ENCODE measurements at places on chromosomes 3 and 15.

- no peak for ATAC-seq
These were observed 212.5 kb downstream of the BCHE start for GRCh38 chr3:165624761-165625160.

GRCh38 chr15:85769182-85769900, 25.4 kb downstream of the KLHL25 start:
- ATAC-seq: no peak

GRCh38 chr15:62334536-62334935, 169.5 kb upstream of the C2CD4B start:
- ATAC-seq: no peak

DNA sequence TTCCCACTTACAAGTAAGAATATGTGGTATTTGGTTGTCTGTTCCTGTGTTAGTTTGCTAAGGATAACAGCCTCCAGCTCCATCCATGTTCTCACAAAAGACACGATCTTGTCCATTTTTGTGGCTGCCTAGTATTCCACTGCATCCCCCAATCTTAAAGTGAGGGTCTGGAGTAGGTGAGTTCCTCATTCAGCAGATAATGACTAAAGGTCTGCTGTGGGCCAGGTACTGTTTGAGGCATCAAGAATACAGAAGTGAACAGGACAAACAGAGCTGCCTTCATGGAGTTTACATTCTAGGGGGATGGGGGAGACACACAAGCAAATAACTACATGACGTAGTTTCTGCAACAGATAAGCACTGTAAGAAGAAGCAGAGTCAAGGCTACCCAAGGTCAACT, 24.3 kb downstream of the MKRN2OS start:
- ATAC-seq: no peak

DNA sequence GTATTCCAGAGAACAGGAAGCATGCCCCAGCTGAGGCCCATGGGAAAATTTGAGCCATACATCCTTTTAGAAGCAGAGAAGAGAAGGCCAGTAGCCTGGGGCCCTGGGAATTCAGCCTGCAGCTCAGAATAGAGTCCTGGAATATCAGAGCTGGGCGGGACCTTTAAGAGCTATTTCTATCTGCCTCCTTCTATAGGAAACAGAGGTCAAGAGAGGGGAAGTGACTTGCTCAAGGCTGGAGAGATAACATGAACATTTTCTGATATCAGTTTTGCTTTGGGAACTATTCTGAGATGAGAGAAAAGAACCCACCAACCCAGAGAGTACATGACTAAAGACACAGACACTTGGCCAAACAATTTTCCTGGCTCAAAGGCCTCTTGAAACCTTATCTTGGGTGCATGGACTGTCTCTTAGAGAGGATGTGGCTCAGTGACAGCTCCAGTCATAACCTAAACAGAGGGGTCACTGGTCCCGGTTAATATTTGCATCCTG, 26.0 kb downstream of the MASP1 start:
- ATAC-seq: no peak

- no peak for ATAC-seq
These were observed 20.6 kb downstream of the DLEC1 start for GRCh38 chr3:38059591-38059990.

DNA sequence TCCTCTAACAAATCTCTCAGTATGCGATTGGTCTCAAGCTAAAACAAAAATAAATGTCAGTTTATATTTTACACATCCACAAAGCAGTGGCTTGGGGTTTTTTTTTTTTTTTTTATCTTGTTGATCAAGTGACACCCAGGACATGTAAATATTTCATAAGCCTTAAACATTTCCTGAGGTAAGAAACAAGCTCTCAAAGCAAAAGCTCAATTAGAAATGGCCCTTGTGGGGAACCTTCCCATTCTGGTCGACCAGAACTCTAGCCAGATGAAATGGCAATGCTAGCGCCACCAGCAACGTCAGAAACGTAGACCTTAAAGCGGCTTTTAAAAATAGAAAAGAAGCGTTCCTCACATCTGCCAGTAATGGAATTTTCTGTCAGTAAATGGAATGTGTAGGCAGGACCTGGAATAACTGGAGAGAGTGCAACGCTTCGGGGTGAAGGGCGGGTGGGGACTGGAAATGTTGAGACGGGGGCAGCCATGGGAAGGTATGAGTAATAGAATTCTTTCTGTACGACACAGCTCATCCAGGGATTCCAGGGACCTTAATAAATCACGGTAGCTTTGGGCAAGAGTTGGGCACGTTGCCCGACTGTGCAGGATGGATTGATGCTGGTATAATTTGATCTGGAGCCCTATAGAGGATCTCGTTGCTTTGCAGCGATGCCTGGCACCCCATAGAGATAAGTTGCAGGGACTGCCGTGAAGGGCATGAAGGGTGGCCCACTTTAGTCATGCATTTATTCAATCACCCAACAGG, 44.4 kb downstream of the BTD start:
- no peak for ATAC-seq

DNA sequence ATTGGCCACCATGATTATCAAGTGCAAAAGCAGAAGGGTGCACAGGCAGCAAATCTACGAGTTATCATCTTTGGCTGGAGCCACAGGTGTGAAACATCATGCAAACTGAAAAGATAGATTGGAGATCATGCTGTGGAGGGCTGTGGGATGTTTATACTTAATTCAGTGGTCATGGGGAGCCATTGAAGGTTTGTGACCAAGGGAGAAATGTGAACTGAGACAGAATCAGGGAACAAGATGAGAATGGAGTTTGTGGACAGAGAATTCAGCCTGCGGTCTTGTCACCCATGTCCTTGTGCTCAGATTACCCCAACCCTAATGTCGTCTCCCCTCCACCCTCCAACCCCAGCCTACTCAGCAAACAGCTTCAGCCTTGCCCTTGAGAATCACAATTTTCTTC, 62.9 kb upstream of the ACAN start:
- ATAC-seq: no peak

DNA sequence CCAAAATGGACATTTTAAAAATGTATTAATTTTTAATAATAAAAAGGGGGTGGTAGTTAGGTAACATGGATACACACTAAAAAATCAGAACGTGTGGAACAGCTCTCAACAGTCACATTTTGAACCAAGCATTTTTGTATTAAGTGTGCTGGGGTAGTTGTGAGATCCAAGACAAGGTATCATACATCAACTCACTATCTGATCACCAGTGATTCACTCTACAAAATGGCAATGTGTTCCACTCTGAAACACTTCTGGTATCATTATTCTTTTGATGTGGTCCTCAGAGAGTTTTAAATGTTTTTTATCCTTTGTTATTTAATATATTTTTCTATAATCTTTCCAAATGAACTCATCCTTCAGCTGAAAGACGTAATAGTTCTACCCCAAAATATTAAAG, 5.4 kb downstream of the HACL1 start:
- no peak for ATAC-seq

DNA sequence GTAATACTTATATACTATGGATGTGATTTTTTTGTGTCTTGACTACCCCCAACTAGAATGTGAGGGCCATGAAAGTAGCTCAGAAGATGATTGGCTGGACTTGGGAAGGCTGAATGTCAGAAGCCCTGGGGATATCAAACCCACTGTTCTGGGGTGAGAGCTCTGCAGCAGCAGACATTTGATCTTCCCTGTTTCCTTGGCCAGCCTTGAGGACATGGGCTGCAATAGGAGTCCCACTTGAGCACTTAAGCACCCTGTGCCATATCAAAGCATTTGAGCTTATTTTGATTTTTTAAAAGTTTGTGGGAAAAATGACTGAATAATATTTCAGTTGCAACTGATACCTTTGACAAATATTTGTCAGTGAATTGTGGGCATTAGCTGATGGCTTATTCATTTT, 21.7 kb downstream of the GTF2E1 start:
- ATAC-seq: no peak

- no peak for ATAC-seq
These were observed 580.8 kb upstream of the ALCAM start for GRCh38 chr3:104785947-104786346.

GRCh38 chr3:121958801-121959200, 63.2 kb downstream of the ILDR1 start:
- no peak for ATAC-seq

DNA sequence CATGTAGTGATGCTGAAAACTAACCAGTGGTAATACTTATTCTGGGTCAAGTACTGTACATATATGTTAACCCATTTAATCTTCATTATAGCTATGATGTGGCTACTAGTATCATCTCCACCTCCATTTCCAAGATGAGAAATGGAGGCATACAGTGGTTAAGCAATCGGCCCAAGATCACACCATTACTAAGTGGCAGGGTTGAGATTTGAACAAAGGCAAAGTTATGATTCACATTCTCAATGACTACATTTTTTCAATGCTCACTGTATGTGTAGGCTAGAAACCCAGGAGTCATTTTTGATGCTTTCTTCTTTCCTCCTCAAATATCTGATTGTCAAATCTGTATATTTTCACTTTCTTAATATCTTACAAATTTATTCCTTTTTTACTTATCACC, 30.2 kb downstream of the ABI3BP start:
- ATAC-seq: no peak

DNA sequence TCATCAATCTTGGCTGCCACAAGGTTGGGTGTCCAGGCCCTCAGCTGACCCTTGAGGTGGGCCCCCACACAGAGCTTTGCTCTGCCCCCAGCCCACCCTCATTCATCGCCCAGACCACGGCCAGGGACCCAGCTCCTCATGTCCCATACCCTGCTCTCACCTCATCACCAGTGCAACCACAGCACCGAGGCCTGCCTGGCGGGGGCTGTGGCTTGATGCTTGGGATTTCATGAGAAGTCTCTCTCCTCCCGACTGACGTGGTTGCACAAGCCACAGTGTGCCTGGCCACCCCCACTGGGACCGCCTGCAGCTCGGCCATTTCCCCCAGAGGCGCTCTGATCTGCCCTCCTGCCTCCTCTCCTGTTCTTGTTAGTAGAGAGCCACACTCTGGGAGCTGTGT, 45.4 kb upstream of the MTMR10 start:
- ATAC-seq: no peak

- ATAC-seq: peak; percentile 52
These were observed 26.2 kb downstream of the SLC12A8 start for GRCh38 chr3:125186261-125186787.

- ATAC-seq: no peak
These were observed 50.3 kb upstream of the SELENOK start for GRCh38 chr3:53941950-53942349.

DNA sequence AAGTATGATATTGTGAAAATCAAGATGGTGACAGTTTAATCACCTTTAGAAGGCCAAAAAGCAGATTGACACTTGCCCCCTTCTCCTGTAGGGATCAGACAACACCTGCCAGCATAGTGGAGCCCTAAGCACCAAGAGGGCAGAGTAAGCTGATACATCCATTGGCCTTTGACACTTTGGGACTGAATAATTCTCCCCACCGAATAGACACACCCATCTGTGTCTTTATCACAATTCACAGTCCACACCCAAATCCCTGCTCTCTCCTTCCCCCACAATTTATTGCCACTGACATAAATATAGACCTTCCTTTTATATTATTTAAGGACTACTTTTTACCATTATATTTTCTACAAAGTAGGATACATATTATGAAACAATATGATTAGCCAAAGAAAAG, 3.1 kb upstream of the WDR49 start:
- no peak for ATAC-seq

DNA sequence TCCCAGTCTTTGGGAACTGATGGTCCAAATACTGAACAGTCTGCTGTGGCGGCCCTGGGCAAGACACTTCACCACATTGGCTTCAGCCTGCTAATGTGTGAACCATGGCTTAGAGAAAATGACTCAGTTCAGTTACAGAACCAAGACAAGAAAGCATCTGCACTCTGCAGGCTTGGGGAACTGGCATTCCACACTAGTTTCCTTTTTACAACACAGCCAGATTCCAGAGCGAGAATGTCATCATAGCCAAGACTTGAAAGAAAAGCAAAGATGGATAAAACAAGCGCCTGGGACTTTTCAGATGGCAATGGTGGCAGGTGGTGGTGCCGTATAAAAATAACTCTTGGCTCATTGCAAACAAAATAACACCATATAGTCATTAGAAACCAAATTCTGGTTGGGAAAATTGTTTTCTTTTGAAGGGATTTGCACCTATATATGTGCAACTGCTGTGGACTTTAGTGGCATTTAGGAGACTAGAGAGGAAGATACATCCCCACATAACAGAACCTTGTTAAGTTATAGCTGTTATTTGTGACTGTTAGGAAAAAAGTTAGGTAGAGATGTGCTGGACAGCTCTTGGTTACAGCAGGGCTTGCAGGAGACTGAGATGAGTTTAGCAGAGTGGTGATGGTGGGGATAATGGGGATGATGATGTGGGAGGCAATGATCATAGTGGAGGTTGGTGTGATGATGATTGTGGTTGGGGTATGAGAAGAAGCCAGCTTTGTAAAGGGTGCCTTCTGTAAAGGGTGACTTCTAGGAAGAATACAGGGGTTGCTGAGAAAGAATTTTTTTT, 273.6 kb downstream of the THRB start:
- ATAC-seq: no peak

GRCh38 chr15:75738014-75738646, 25.5 kb upstream of the CSPG4 start:
- ATAC-seq: no peak

- ATAC-seq: no peak
These were observed 17.5 kb downstream of the CHRM5 start for GRCh38 chr15:33985751-33986150.

DNA sequence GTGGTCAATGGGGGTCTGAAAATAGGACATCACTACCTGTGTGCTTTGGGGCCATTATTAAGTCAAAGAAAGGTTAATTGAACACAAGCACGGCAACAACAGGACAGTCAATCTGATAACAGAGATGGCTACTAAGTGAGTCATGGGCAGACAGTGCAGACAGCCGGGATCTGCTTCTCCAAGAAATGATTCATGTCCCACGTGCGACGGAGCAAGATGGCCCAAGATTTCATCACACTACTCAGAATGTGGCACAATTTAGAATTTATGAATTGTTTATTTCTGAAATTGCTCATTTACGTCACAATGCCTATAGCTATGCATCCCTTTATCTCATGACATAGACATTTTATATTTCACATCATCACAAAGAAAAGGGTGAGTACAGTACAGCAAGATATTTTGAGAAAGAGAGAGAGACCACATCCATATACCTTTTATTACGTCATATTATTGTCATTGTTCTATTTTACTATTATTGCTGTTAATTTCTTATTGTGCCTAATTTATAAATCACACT, 770.6 kb upstream of the NR2F2 start:
- no peak for ATAC-seq

GRCh38 chr15:79248183-79248582, 34.3 kb upstream of the ANKRD34C start:
- no peak for ATAC-seq

- ATAC-seq: no peak
These were observed 167.8 kb downstream of the CHST2 start for GRCh38 chr3:143287403-143287802.

DNA sequence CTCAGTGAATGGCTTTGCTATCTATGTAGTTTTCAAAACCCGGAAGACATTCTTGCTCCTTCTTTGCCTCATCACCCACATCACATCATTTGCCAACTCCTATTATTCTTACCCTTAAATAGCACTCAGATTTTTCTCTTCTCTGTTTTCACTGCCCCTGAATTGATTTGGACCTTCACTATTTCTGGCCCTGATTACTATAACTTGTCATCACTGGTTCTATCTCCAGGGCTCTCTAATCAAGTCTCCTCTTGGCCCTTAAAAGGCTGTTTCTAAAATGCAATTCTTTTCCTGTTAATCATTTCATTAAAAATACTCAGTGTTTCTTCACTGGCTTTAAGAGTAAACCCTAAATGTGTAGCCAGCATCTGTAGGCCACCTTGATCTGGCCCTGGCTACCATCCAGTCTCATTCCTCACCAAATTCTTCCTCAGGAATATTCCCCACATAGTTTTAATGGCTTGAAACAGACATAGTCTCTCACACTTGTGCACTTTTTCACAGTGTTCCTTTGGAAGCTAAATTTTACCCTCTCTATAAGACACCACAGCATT, 437.1 kb upstream of the CBLB start:
- no peak for ATAC-seq

- no peak for ATAC-seq
These were observed 21.1 kb downstream of the MAGI1 start for GRCh38 chr3:66017591-66017990.
